ENCODE measurements at places on chromosomes 11 and 22. TPM values are rescaled to one million over a fixed set of nuclear protein-coding genes. Genes with fewer than 3 reads are reported as not detected.
A peak's percentile ranks its signal among the peaks of the same experiment; 100 is the strongest.

Gene MUC5AC
- 0.46 TPM for total RNA-seq

Gene TMEM132A
- 20.5 TPM for total RNA-seq

Gene RIMBP3C
- 0.40 TPM for total RNA-seq

Gene DTX4
- total RNA-seq = 44.6 TPM

Gene STX5
- total RNA-seq = 47.6 TPM

Gene MAJIN
- total RNA-seq = 0.55 TPM

Gene CCDC73
- total RNA-seq = 0.17 TPM

Gene OR51I2
- total RNA-seq = not detected

Gene CECR2
- 12.5 TPM for total RNA-seq

GRCh38 chr11:12702999-12703453, 28.8 kb downstream of the TEAD1 start:
- no peaks in the 10 kb centered on the region for H3K36me3 ChIP-seq
- peaks cover 33% of the 10 kb centered on the region for H3K4me1 ChIP-seq
- no peak overlapping the region for H3K27ac ChIP-seq
- H3K27me3 ChIP-seq = no peaks in the 10 kb centered on the region

- peaks cover 4% of the 10 kb centered on the region for H3K36me3 ChIP-seq
- H3K4me3 ChIP-seq = no peak overlapping the region
- peak; percentile 31 for DNase-seq
- H3K27ac ChIP-seq = peak overlapping the region; percentile 72
- H3K4me1 ChIP-seq = no peaks in the 10 kb centered on the region
Measured at GRCh38 chr11:72863916-72864315, 49.7 kb downstream of the ATG16L2 start.

DNA sequence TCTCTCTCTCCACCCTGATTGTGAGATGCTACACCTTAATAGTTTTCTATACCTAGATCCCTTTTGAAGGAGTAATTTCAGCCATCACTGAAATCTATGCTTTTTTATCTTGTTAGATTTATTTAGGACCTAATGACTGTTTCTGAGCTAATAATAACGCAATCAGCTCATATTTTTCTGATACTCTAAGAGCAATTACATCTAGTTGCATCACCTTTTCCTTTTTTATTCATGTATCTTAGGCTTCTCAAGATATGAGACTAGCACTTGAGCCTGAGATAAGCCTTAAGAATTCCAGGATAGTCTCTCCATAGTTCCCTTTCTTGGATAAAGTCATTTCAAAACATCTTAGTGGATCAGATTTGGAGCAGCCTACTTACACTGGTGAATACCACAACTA, 25.1 kb upstream of the CAVIN3 start:
- H3K27me3 ChIP-seq = no peaks in the 10 kb centered on the region
- DNase-seq = no peak
- no peak overlapping the region for H3K27ac ChIP-seq
- H3K4me1 ChIP-seq = no peaks in the 10 kb centered on the region
- H3K36me3 ChIP-seq = peaks cover 6% of the 10 kb centered on the region

GRCh38 chr11:105713696-105714095, 103.8 kb downstream of the GRIA4 start:
- H3K27me3 ChIP-seq = no peaks in the 10 kb centered on the region
- no peak overlapping the region for H3K4me3 ChIP-seq
- H3K36me3 ChIP-seq = no peaks in the 10 kb centered on the region
- no peak for DNase-seq

DNA sequence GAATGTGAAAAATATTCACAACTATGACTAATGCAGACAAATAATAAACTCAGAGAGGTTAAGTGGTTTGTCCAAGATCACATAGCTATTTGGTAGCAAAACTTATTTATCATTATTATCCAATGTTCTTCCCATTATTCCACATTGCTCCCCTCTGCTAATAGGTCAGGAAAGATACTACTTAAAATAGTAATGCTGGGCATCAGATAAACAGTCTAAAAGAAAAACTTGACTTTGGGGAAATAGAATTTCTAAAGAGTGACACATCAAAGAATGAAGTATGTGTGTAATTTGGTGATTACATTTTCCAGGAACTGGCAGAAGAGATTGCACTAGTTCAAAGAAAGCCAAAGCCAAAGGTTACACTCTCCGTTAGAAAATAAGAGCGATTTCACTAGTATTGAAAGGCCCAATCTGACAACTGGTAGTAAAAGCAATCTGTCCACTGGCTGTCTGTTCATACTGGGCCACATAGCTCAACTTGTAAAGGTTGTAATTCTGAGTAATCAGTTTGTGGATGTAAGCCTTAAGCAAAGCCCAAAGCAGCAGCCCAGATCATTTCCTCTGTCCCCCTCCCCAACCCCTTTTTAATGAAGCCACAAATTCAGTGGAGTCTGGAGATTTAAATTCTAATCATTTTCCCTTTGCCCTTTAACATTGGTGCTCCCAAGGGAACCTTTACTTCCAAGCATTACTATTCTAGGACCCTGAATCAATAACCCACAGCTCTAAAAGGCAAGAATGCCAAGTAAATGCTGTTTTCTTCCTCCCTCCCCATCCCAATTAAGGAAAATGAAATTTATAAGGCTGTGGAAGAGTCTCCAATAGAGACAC, 283.5 kb downstream of the TTC28 start:
- DNase-seq = peak; percentile 46
- H3K4me3 ChIP-seq = no peak overlapping the region
- no peaks in the 10 kb centered on the region for H3K36me3 ChIP-seq
- no peak overlapping the region for H3K27ac ChIP-seq
- peaks cover 51% of the 10 kb centered on the region for H3K4me1 ChIP-seq
- H3K27me3 ChIP-seq = no peaks in the 10 kb centered on the region

GRCh38 chr11:34366522-34366921, 8.7 kb upstream of the ABTB2 start:
- H3K4me1 ChIP-seq = no peaks in the 10 kb centered on the region
- H3K27me3 ChIP-seq = no peaks in the 10 kb centered on the region
- H3K27ac ChIP-seq = no peak overlapping the region
- no peak overlapping the region for H3K4me3 ChIP-seq
- DNase-seq = no peak

DNA sequence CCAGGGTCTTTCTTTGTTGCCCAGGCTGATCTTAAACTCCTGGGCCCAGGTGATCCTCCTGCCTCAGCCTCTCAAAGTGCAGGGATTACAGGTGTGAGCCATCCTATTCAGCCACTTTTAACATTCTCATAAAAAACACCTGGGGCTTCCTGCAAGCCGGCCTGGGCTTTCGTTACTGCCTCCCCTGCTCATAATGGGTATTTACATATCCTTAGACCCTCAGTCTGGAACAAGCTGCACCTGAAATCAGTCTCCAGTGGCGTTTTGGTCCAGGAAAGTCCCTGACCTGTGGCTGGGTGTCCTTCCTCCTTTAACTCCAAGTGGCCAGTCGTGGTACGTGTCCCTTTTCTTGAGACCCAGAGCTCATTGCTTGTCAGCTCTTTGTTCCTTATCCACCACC, 320.7 kb downstream of the TMEM135 start:
- H3K4me1 ChIP-seq = no peaks in the 10 kb centered on the region
- no peak for DNase-seq
- no peak overlapping the region for H3K27ac ChIP-seq

DNA sequence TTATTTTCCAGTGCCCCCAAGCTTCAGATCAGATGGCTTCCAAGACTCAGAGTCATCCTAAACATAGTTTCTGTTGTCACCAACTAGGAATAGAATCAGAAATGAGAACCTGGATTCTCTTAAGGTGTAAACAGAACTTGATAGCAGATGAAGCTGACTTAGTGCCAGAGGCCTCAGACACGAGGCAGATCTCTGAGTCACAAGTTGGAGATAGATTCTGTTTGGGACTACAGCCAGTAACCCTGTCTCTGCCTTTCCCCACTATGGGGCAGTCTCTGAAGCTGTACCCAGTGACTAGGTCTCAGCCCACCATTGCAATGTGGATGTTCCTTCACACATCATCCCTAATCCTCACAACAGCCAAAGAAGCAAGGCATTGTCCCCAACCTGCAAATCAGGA, 25.4 kb downstream of the NEU3 start:
- H3K4me1 ChIP-seq = no peaks in the 10 kb centered on the region
- no peak for DNase-seq
- no peaks in the 10 kb centered on the region for H3K27me3 ChIP-seq
- no peak overlapping the region for H3K4me3 ChIP-seq

DNA sequence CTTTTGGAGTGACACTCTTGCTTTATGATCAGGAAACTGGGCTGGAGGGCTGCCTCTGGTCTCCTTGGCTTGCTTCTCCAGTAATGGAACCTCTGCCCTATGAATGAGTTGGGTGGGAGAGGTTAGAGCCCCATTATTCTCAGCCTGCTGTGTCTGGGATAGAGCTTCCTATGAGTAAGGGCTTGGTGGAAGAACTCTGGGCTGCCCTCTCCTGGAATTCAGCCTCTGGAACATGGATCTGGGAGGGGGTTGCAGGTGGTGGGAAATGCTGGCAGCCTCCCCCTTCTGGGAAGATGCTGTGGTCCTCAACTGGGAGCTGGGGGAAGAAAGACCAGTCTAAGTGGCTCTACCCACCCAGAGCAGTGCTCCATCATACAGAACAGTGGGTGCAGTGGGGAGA, 81.8 kb upstream of the SYN3 start:
- no peak overlapping the region for H3K4me3 ChIP-seq
- no peaks in the 10 kb centered on the region for H3K27me3 ChIP-seq
- H3K27ac ChIP-seq = no peak overlapping the region
- H3K4me1 ChIP-seq = no peaks in the 10 kb centered on the region

DNA sequence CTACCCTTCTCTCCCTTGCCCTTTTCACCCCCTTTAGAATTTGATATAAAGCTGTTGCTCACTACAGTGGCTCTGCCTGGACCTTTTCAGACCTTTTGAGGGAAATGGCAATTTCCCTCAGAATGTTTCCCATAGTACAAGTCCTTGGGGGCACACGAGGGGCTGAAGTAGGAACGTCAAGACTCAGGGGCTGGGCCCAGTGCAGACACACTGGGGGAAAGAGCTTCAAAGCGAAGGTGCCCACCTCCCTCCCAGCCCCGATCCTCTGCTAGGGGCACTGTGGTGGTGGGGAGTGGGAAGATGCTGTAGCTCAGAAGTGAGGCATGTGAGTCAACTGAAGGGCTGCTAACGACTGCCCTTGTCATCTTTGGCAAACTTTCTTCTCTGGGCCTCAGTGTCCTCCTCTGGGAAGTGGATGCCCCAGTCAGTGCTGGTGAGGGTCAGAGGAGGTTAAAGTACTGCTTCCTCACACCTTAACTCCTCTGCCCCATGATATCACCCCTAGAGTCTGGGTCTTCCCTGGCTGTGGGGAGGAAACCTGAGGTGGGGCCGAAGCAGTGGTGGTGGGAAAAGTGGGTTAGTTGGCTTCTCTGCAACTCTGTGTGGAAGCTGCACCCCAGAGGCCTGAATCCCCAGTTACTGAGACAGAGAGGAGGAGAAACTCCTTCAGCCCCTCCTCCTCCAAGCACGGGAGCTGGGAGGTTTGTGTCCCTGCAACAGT, 425.3 kb upstream of the B3GAT1 start:
- no peaks in the 10 kb centered on the region for H3K36me3 ChIP-seq
- no peak overlapping the region for H3K27ac ChIP-seq
- H3K4me3 ChIP-seq = no peak overlapping the region
- H3K27me3 ChIP-seq = no peaks in the 10 kb centered on the region

GRCh38 chr11:118623269-118623655, 15.8 kb downstream of the PHLDB1 start:
- H3K27ac ChIP-seq = peak overlapping the region; percentile 80
- H3K4me1 ChIP-seq = peaks cover 31% of the 10 kb centered on the region
- H3K36me3 ChIP-seq = peaks cover 31% of the 10 kb centered on the region
- no peak overlapping the region for H3K4me3 ChIP-seq
- H3K27me3 ChIP-seq = no peaks in the 10 kb centered on the region

- H3K36me3 ChIP-seq = peaks cover 4% of the 10 kb centered on the region
- no peak for DNase-seq
- no peak overlapping the region for H3K27ac ChIP-seq
- H3K4me3 ChIP-seq = no peak overlapping the region
Measured at GRCh38 chr11:61736310-61736709, 16.1 kb upstream of the MYRF start.

DNA sequence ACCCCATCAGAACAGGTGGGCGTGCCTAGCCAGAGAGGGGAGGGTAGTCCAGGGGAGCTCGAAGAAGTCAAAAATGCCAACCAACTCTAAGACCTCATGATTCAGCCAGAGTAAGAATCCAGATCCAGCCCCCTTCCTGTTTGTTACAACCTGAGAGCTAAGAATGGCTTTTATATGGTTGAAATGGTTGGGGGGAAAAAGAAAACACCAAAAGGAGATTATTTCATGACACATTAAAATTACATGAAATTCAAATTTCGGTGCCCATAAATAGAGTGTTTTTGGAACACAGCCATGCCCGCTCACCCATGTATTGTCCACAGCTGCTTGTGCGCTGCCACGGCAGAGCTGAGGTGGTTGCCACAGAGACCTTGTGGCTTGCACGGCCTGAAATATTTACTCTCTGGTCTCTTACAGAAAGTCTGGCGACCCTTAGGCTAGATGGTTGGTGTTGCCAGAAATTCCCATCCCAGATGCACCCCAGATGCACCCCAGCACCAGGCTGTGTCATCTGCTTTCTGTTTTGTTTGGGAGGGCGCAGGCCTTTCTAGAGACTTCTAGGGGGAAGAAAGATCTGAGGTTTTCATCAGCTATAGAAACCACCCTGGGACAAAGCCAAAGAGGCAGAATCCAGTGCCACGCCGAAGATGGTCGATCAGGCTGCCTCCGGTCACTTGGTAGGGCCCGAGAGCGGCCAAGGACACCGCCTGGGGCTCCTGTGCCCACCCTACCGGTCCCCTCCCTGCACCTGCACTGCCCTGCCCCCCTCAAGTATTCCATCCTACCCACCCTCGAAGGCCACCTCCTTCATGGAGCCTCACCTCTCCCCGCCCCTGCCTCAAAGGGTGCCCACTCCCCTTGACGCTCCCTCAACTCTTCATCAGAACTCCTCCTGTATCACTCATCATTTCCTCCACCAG, 80.2 kb downstream of the DSCAML1 start:
- H3K4me3 ChIP-seq = no peak overlapping the region
- H3K4me1 ChIP-seq = peaks cover 8% of the 10 kb centered on the region
- no peaks in the 10 kb centered on the region for H3K27me3 ChIP-seq
- H3K36me3 ChIP-seq = no peaks in the 10 kb centered on the region
- DNase-seq = no peak
- H3K27ac ChIP-seq = no peak overlapping the region
